Activated CD4-positive, alpha-beta T cell treated with anti-CD3 and anti-CD28 coated beads, Interleukin-2, amount 10 ng/mL, durations not matched to agents 7 days and 5 days (primary cell): ENCODE measurements at places on chromosomes 16 and 17. TPM values are rescaled to one million over a fixed set of nuclear protein-coding genes. Genes with fewer than 3 reads are reported as not detected.

DNA sequence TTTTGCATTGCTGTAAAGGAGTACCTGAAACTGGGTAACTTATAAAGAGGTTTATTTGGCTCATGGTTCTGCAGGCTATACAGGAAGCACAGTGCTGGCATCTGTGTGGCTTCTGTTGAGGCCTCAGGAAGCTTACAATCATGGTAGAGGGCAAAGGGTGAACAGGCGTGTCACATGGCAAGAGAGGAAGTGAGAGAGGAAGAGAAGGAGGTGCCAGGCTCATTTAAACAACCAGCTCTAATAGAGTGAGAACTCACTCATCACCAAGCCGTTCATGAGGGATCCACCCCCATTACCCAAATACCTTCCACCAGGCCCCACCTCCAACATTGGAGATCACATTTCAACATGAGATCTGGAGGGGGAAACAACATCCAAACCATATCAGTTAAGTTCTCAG, 16.4 kb upstream of the CLEC19A start:
- no peak overlapping the region for H3K4me3 ChIP-seq
- no peak overlapping the region for H3K27ac ChIP-seq
- no peak for DNase-seq
- no peaks in the 10 kb centered on the region for H3K27me3 ChIP-seq
- H3K4me1 ChIP-seq: no peaks in the 10 kb centered on the region

- no peak overlapping the region for H3K4me3 ChIP-seq
- H3K36me3 ChIP-seq: peaks cover 12% of the 10 kb centered on the region
- H3K27me3 ChIP-seq: no peaks in the 10 kb centered on the region
- no peak for DNase-seq
- H3K27ac ChIP-seq: no peak overlapping the region
These were observed 51.6 kb downstream of the PRKCA start for GRCh38 chr17:66353937-66354401.

DNA sequence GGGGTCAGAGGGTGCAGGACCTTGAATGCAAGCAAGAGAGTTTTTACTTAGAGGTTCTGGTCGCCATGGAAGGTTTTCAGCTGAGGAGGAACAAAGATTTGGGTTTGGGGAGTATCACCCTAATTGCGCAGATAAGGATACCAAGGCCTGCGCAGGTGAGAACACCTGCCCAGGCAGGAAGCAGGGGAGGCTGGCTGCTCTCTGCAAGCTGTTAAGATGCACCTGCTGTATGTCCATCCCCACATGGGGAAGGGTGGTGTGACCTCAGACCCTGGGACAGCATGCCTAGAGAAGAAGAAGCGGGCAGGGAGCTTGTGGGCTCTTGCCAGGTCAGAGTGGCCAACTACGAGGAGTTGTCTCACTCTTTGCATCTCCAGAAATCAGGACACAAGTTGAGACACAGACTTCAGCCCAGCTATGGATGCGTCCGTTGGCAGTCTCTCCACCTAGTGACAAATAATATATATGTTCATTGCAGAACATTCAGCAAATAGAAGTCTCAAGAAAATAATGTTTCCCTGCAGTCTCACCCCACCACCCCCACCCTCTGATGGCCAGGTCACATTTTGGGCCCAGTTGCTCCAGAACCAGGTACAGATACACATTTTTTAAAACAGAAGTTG, 77.7 kb downstream of the SREBF1 start:
- H3K27me3 ChIP-seq: no peaks in the 10 kb centered on the region
- H3K4me1 ChIP-seq: peaks cover 44% of the 10 kb centered on the region
- DNase-seq: no peak
- H3K36me3 ChIP-seq: peaks cover 3% of the 10 kb centered on the region
- H3K4me3 ChIP-seq: no peak overlapping the region

DNA sequence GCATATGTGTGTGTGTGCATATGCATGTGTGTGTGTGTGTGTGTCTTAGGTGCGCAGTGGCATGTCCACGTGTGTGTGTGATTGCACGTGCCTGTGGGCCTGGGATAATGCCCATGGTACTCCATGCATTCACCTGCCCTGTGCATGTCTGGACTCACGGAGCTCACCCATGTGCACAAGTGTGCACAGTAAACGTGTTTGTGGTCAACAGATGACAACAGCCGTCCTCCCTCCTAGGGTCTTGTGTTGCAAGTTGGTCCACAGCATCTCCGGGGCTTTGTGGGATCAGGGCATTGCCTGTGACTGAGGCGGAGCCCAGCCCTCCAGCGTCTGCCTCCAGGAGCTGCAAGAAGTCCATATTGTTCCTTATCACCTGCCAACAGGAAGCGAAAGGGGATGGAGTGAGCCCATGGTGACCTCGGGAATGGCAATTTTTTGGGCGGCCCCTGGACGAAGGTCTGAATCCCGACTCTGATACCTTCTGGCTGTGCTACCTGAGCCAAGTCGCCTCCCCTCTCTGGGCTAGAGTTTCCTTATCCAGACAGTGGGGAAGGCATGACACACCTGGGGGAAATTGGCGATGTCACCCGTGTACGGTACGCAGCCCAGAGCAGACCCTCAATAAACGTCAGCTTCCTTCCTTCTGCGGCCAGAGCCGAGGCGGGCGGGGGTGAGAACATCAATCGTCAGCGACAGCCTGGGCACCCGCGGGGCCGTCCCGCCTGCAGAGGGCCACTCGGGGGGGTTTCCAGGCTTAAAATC, 47.6 kb downstream of the IL21R start:
- peak overlapping the region; percentile 66 for H3K27ac ChIP-seq
- H3K27me3 ChIP-seq: no peaks in the 10 kb centered on the region
- DNase-seq: peak; percentile 21
- no peak overlapping the region for H3K4me3 ChIP-seq
- H3K4me1 ChIP-seq: peaks cover 71% of the 10 kb centered on the region

DNA sequence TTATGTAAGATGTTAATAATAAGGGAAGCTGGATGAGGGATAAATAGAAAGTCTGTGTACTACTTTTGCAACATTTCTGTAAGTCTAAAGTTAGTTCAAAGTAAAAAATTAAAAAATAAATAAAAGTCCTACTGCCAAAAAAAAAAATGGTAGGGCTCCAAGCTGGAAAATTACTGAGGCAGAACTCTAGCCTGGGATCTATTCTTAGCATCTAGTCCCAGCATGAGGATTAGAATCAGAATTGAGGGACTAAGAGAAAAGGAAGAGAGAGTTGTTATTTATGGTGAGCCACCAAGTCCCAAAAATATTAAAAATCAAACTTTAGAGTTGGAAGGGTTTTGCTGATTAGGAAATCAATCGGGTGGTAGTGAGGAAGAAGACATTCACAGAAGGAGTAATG, 110.3 kb downstream of the CYB561 start:
- H3K27me3 ChIP-seq: no peaks in the 10 kb centered on the region
- no peak overlapping the region for H3K27ac ChIP-seq
- H3K4me3 ChIP-seq: no peak overlapping the region
- no peaks in the 10 kb centered on the region for H3K4me1 ChIP-seq
- H3K36me3 ChIP-seq: peaks cover 2% of the 10 kb centered on the region
- no peak for DNase-seq

- no peak overlapping the region for H3K4me3 ChIP-seq
- H3K27ac ChIP-seq: no peak overlapping the region
- H3K4me1 ChIP-seq: no peaks in the 10 kb centered on the region
- H3K27me3 ChIP-seq: no peaks in the 10 kb centered on the region
These were observed 441.9 kb downstream of the CDH13 start for GRCh38 chr16:83068686-83069085.

- no peaks in the 10 kb centered on the region for H3K36me3 ChIP-seq
- H3K27me3 ChIP-seq: peaks cover 22% of the 10 kb centered on the region
- no peak overlapping the region for H3K4me3 ChIP-seq
- H3K27ac ChIP-seq: no peak overlapping the region
These were observed 17.4 kb downstream of the ZNF423 start for GRCh38 chr16:49838441-49839016.

DNA sequence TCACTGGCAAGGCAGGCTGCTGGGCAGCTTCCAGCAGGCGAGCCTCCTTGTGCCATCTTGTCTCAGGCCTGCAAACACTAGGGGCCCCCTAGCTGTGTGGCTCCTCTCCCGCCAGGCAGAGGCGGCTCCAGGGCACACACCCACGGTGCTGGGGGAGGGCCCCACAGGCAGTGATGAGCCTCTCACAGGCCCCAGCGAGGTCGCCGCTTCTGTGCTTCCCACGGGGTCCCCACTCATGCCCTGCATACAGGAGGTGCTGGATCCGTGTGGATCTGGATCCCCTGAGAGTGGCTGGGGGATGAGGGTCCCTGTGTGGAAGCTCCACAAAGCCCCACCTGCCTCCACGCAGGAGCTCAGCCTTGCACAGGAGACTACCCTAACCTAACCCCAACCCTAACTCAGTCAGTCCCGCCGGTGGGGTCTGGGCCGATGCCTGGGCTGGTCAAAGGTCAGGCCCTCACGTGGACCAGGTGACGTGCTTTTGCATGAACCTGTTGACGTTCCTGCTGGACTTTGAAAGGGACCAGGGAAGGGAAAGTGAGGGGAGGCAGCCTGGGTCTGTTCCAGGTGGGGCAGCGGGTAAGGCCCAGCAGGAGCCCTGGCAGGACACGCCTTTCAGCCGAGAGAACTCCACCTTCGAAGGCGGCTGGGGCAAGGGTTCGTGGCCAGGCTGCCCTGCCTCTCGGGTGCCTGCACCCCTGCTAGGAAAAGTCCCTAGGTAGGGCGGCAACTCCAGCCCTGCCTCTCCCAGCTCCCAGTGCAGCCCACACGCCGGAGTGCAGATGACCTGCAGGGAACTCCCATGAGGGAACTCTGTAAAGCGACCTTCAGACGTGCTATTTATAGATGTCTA, 5.2 kb downstream of the SECTM1 start:
- peaks cover 1% of the 10 kb centered on the region for H3K36me3 ChIP-seq
- no peak for DNase-seq
- no peak overlapping the region for H3K27ac ChIP-seq
- H3K4me3 ChIP-seq: no peak overlapping the region

GRCh38 chr17:63760771-63761539, 12.4 kb downstream of the CCDC47 start:
- DNase-seq: no peak
- no peak overlapping the region for H3K4me3 ChIP-seq
- H3K36me3 ChIP-seq: peaks cover 62% of the 10 kb centered on the region
- peaks cover 18% of the 10 kb centered on the region for H3K4me1 ChIP-seq

- no peak overlapping the region for H3K4me3 ChIP-seq
- H3K27ac ChIP-seq: no peak overlapping the region
- H3K4me1 ChIP-seq: peaks cover 17% of the 10 kb centered on the region
- no peak for DNase-seq
These were observed 47.0 kb downstream of the MFSD11 start for GRCh38 chr17:76784926-76785325.

GRCh38 chr17:35514564-35514963, 22.9 kb downstream of the SLFN12L start:
- H3K4me1 ChIP-seq: peaks cover 75% of the 10 kb centered on the region
- peaks cover 89% of the 10 kb centered on the region for H3K36me3 ChIP-seq

DNA sequence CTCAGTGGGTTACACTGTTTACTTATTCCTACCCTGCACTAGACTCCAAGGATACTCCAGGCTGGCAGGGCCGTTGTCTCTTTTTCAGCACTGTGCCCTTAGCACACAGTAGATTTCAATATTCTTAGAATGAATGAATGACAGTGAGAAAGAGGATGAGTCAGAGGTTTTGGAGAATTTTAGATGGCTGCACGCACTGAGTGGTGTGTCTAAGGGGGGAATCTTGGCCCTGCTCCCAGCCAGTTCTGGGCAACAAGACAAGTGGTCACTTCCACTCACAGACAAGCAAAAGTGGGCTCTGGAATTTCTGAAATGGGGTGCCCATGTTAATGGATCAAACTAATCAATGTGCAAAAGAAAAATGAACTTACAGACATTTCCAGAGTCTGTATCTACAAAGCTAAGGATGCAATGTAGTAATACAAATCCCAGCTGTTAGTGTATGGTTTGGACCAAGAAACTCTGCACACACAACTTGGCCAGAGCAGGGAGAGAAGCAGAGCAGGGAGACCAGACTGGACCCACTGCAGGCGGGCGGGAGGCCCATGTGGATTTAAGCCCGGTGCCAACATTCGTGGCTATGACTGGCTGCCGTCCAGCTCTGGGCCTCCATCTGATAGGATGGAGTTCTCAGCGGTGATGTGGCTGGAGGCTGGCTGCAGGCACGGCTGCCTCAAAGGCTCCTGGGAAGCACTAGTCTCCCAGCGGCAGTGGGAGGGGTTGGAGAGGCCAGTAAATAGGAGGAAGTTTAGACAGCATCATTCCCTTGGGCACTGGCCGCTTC, 95.6 kb upstream of the CDYL2 start:
- no peaks in the 10 kb centered on the region for H3K27me3 ChIP-seq
- H3K4me1 ChIP-seq: no peaks in the 10 kb centered on the region
- H3K27ac ChIP-seq: no peak overlapping the region
- no peak overlapping the region for H3K4me3 ChIP-seq

DNA sequence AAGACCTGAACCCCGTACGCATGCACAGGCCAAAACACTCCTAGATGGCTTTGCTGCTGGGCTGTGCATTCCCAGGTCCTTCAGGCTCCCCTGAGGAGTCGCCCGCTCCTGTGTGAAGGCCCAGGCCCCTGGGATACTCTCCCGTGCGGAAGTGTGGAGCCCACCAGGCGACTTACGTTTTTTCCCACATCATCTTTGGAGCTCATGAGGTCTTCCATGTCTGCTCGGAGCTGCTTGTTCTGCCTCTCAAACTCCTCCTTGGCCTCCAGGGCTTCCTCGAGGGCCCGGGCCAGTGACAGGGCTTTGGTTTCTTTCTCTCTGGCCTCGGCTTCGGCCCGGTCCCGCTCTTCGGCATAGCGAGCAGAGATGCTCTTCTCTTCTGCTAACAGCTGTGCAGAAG, 56.4 kb downstream of the NDEL1 start:
- H3K27ac ChIP-seq: no peak overlapping the region
- H3K27me3 ChIP-seq: no peaks in the 10 kb centered on the region
- H3K36me3 ChIP-seq: peaks cover 2% of the 10 kb centered on the region
- DNase-seq: no peak

DNA sequence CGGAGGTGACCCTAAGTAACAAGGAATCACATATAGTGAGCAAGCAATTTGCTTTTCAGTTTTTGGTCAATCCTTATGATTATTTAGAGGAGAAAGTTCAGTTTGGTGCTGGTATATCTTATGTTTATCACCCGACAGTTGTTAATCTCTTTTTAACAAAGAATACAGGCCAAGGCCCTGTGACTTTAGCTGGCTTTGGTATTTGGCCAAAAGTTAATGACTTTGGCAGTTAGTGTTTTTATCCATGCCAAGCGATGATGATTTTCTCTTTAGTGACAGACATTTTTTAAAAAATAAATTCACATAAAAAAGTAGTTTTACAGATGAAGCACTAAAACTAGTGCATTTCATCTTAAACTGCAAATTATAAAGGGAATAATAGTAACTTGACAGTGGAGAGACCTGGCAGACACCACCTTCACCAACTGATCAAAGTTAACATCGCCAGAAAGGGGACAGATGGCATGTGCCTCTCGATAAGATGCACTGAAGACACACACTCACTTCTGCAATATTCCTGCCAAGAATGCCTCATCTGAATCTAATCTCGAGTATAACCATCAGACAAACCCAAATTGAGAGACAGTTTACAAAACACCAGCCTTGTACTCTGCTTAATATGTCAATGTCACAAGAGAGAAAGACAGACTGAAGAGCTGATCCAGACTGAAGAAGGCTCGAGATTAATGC, 6.9 kb downstream of the DEXI start:
- peaks cover 73% of the 10 kb centered on the region for H3K4me1 ChIP-seq
- no peak for DNase-seq
- no peaks in the 10 kb centered on the region for H3K27me3 ChIP-seq
- H3K4me3 ChIP-seq: no peak overlapping the region

GRCh38 chr16:57938936-57939871, 31.7 kb downstream of the CNGB1 start:
- no peaks in the 10 kb centered on the region for H3K36me3 ChIP-seq
- no peak overlapping the region for H3K27ac ChIP-seq
- H3K27me3 ChIP-seq: no peaks in the 10 kb centered on the region
- H3K4me3 ChIP-seq: no peak overlapping the region
- H3K4me1 ChIP-seq: no peaks in the 10 kb centered on the region
- no peak for DNase-seq

The NQO1 gene
- total RNA-seq: 20.4 TPM

The SEZ6L2 gene
- total RNA-seq: not detected

The KRT28 gene
- total RNA-seq: not detected

The PSMD12 gene
- total RNA-seq: 42.4 TPM

The KCNG4 gene
- total RNA-seq: not detected

The CBFA2T3 gene
- total RNA-seq: not detected

The SMIM36 gene
- total RNA-seq: not detected
